ENCODE measurements at places on chromosomes 7 and 10.
A peak's percentile ranks its signal among the peaks of the same experiment; 100 is the strongest.

DNA sequence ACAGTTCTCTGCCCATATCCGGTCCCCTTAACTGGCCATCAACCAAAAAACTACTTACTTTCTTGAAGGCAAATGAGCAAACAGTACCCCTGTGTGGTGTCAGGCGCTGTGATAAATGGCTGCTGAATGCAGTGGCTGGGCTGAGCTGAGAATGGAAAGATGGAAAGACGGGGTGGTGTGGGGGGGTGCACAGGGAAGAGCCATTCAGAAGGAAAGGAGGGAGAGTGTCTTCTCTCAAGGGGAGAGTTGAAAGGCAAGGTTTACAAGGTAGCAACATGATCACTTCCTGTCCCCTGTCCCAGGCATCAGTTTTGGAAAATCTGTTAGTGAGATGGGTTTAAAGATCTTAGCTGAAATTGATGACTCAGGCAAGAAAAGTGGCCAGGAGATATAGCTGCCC is 22.5 kb downstream of the EMX2 start:
- no peak for DNase-seq

DNA sequence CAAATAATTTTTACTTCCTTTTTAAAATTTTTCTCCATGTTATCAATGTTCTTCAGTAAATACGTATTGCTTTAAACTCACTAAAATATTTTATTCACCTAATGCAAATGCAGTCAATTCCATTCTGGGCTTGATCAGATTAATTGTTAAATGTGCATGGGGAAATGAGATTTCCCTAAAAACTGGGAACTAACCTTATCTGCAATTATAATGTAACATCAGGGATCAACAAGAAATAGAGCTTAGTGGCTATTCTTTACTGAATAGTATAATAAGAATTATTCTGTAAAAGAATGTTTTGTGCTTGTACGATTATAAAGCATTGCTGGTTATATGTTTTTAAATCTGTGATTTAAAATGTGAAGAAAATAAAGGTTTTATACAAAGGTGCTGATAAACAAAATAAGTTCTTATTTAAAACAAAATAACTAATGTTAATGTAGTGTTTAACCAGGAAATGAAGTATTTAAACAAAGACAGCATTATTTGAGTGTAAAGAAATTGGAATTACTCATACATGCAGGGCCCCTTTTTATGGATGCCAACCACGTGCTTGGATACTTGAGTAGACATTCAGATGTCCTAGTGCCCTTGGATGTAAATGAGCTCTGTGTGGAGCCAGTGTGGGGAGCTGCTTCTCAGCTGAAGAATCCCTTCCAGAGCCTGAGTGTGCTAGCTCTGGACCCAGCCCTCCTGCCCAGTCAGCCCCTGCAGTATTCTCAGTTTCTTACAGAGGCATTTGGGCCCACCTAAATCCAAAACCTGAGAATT is 84.2 kb downstream of the REEP3 start:
- no peak for DNase-seq

- no peak for DNase-seq
Measured at GRCh38 chr10:68301301-68301700, 30.6 kb upstream of the HNRNPH3 start.

- no peak for DNase-seq
Measured at GRCh38 chr10:132146271-132146671, 40.5 kb upstream of the DPYSL4 start.

DNA sequence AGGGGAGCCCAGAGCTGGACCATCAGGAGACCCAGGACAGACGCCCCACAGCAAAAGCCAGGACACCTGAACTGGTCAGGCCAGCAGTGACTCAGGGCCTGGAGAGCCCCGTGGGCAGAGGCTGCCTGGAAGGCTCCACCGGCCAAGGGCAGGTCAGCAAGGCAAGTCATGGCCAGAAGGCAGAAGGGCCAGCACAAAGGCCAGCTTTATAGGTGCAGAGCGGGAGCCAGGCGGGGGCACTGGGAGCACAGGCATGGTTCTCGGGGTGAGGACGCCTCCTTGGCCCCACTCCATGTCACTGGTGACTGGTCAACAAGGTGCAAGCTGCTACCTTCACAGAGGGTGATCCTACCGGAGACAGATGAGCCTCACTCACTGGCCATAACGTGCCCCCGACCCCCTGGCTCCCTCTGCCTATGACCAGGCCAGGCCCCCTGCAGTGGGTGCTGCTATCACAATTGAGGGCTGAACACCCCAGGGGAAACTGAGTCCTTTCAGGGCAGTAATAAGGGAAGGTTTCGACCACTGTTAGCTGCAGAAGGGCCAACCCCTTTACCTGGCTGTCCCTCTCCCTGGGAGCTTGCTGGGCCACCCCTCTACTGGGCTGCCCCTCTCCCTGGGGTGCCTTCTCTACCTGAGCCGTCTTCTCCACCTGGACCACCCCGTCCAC is 317.4 kb downstream of the PTPRN2 start:
- no peak for DNase-seq

- DNase-seq = no peak
Measured at GRCh38 chr10:86819567-86819966, 63.1 kb downstream of the BMPR1A start.

- DNase-seq = no peak
Measured at GRCh38 chr7:20298486-20298901, 32.2 kb upstream of the ITGB8 start.

- no peak for DNase-seq
Measured at GRCh38 chr10:122281751-122282150, 10.7 kb downstream of the BTBD16 start.

GRCh38 chr10:102595897-102596296 is 48.4 kb upstream of the TRIM8 start:
- no peak for DNase-seq

- no peak for DNase-seq
Measured at GRCh38 chr10:113562704-113563103, 9.9 kb downstream of the HABP2 start.

- peak; percentile 66 for DNase-seq
Measured at GRCh38 chr10:43287056-43288007, 20.5 kb upstream of the RASGEF1A start.

DNA sequence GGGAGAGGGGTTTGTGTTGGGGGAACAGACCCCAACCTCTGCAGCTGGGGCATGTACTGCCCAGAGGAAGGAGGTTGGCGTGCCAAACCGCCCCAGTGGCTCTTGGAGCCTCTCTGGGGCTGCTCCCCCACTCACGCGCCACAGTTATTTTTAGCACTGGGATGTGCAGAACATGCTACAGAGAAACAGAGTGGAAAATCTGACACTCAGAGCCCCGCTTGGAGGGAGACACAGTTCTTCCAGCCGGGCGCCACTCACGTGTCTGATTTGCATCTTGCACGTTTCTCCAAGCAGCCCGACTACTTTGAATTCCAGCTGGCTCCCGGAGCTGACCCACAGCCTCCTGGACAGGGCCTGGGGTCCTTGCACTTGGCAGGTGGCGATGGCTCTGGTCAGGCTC is 182.0 kb downstream of the RPS24 start:
- DNase-seq = no peak

DNA sequence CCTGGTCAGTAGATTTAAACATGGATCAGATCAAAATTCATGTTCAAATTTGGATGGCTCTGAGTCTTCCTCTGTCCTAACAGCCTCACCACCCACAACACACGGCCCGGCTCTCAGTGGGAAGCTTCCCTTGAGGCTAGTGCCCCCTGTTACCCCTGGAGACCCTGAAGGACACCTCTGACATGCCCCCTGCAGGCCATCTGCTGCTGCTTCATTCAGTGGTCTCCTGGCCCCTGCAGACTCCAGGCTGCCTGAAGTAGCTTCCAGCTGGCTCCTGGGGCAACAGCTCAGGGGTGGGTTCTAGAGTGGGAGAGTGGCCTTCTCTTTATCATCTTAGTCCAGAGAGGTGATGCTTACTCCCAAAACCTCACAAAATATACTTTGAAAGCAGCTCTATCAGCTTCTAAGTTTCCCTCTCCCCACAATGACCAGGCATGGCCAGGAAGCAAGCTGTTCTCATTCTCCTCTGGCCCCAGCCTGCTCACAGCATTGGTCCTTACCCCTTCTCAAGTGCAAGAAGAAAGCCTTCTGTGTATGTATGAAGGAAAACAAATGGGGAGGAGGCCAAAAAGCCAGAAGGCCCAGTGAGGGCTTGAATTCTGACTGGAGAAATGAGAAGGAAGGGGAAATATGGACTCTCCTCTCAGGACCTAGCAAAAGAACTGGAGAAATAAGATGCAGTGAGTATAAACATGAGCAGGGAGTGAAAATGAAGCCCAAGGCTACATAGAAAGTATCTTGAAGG is 189.6 kb upstream of the INHBA start:
- no peak for DNase-seq

DNA sequence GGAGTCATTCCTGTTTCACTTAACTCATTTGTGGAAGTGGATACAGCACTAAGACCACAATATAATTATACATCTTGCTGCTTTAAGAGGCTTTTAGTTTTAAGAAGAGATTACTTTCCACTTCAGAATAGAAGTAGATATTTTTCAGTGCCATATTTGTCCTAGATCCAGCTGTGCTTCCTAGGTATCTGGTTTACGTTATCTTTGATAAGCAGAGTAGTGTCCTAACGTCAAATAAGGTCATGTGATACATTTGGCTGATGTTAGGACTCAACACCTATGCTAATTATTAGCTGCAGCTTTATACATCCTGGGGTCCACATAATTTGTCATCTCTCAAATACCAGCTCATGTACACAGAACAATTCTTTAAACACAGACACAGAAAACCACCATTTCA is 196.2 kb upstream of the SMIM30 start:
- DNase-seq = no peak

- no peak for DNase-seq
Measured at GRCh38 chr7:115124409-115124939, 202.6 kb downstream of the MDFIC start.

DNA sequence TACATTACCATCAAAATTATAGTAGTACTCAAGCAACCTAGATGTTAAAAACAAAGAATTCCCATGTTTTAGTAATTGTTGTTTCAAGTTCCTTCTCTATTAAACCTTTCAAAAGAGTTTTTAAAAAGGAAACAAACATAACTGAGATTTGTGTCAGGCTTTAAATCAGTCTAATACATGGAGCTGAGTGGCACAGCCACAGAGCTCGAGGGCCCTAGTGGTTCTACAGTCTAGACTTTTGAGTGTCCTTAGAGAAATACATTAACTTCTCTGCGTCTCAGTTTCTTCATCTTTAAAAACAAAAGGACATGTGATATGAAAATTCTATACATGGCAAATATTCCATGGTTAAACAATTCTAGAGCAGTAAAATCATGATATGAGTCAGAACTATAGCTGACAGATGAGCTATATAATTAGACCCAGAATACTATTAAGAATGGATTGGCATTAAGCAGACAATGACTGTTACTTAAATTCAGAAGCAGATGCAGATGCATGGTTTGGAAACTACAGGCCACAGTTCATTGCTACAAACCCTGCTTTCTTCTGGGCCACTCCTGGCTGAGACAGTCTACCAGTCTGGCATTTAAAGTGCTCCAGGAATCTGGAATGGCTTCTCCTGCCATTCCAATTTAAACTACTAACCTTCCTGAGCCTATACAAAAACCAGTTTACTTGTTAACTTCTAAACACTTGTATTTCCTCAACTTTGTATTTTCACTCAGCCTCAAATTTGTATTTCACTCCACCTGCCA is 77.4 kb downstream of the EPC1 start:
- DNase-seq = peak; percentile 7

- no peak for DNase-seq
Measured at GRCh38 chr7:70387217-70387616, 744.7 kb upstream of the GALNT17 start.

GRCh38 chr10:103556383-103557007 is 63.0 kb downstream of the NEURL1 start:
- no peak for DNase-seq

GRCh38 chr7:130352194-130353074 is 7.8 kb downstream of the CPA5 start:
- no peak for DNase-seq

- no peak for DNase-seq
Measured at GRCh38 chr10:86262688-86263181, 103.9 kb downstream of the GRID1 start.

- no peak for DNase-seq
Measured at GRCh38 chr7:138584696-138585095, 116.5 kb downstream of the SVOPL start.

DNA sequence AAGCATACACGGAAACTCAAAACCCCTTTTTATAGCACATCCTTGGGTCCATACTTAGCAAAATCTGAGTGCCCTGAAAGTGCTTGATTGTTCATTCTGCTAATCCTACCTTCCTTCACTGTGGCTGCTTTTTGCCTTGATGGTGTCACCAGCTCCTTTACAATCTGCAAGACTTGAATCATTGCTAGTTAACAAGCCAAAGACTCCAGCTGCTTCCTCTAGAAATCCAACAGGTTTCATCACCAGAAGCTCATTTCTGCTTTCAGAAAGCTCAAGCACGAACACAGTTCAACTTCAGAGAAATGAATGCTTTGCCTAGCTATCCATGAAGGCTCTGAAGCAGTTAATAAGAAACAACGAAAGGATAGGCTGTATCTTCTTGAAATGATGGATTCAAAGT is 38.0 kb downstream of the USP6NL start:
- no peak for DNase-seq

DNA sequence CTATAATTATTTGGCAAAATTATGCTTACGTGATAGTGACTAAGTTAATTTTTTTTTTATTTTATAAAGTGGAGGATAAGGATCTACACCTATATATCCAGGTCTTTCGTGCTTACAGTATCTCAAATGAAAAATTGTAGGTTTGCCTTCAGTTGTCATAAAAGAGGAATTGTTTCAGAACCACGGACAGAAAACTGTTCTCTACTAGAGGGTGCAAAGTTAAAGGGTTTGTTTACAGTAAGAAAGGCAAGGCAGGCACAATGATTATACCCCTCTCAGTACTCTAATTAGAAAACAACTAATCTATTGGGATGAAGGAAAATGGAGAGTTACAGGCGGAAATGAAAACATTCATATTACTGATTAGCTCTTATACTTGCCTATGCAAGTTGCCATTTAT is 1.5 kb downstream of the PCLO start:
- no peak for DNase-seq

- no peak for DNase-seq
Measured at GRCh38 chr7:7159063-7159658, 23.2 kb upstream of the C1GALT1 start.

DNA sequence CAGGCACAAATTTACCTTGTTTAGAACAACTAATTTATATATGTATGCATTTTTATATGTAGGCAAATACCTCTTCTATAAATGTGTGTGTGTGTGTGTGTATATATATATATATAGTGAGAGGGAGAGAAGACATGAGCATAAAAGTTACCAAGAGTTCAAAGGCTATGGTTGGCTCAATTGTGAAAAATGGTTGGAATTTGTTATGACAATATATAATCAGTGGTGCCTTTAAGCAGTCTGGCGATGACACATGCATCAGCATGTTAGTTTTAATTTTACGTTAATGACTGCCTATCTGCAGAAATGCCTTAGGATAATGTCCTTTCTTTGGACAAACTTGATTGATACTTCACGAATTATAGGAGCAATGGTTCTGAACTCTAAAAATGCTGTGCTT is 980.8 kb upstream of the LRRTM3 start:
- DNase-seq = no peak

DNA sequence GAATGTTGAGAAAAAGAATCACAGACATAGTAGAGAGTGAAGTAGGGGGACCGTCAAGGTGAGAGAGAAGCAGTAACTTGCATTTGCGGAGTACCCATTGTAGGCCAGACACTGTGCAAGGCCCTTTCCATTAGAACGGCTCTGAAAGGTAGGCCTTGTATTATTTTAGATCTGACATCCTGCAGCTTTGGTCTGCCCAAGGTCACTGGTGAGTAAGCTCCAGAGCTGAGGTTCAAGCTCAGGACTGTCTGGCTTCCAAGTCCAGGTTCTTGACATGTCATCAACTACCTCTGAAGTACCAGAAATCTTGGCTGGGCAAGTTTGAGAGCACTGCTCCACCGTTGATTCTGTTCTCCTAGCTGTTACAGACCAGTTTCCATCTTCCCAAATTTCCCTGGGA is 13.2 kb upstream of the EVX1 start:
- DNase-seq = no peak

All from stimulated activated effector memory CD8-positive, alpha-beta T cell treated with anti-CD3 and anti-CD28 coated beads, Interleukin-12 subunit alpha, Interleukin-12 subunit beta, amount 100 ng/mL, for 72 hours (primary cell).